ENCODE measurements at places on chromosomes 2 and 18. TPM values are rescaled to one million over a fixed set of nuclear protein-coding genes. Genes with fewer than 3 reads are reported as not detected.

The KCTD18 gene
- 6.2 TPM for total RNA-seq

The UGT1A9 gene
- total RNA-seq = not detected

The RNF125 gene
- 4.5 TPM for total RNA-seq

The ACMSD gene
- total RNA-seq = not detected

The MYO7B gene
- 0.13 TPM for total RNA-seq

DNA sequence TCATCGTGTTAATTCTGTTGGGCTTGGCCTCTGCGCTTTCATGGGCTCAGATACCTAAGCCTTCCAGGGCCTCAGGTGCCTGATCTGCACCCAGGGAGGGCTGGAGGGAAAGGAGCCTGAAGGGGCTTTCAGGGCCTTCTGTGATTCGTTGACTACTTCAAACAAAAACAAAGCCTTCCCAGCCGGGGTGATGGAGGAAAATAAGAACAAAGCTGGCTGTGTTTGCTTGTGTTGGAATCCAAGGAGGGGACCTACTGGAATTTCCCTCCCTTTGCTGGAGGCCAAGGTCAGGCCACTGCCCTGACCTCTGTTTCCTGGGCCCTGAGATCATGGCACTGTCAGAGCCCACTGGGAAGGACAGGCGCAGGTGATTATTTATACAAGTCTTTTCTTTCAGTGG lies 135.3 kb downstream of the KLHL29 start:
- DNase-seq = no peak

DNA sequence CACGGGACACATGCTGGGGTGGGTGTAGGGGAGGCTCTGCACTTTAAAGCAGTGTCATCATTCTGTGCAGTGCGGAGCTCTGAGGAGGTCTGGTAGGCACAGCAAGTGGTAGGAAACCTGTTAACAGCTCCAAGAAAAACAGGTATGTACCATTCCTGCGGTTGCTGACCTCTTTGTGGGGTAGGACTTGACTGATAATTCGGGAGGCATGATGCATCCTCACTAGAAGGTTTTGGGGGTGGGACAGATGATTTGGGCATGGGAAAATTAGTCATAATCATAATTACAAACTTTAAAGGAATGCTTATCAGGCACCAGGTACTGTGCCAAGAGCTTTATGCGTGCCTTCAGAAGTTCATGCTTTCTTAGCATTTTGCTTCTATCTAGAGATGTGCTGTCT lies 9.7 kb downstream of the DOK1 start:
- no peak for DNase-seq

GRCh38 chr18:10949655-10950054 lies 199.7 kb downstream of the PIEZO2 start:
- no peak for DNase-seq

DNA sequence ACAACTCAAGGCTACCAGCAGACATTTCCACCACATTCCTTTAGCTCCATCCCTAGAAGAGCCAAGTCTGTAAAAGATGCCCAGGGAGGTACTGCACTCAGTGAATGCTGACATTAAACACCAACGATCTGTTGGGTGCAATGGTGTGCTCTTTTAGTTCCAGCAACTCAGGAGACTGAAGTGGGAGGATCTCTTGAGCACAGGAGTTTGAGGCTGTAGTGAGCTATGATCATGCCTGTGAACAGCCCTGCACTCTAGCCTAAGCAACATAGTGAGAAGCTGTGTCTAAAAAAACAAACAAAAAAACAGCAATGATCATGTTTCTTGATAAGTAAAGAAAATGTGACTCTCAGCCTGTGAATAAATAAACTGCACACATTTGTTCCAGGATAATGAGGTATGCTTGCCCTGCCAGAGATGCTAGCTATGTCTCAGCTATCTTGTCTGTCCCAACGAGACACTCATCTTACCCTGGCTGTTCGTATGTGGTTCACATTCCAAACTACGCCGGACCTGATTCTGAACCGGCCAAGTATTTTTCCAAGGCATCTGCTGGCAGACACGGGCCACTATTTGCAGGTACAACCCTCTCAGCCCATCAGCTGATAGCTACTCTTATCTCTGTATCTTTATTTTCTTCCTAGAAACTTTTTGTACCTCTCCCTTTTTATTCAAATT lies 21.8 kb downstream of the TMEM182 start:
- no peak for DNase-seq
